IMR-90 (cell line): ENCODE measurements at places on chromosomes 6 and 20. TPM values are rescaled to one million over a fixed set of nuclear protein-coding genes. Genes with fewer than 3 reads are reported as not detected.

The C6orf132 gene
- total RNA-seq = 0.72 and 1.1 TPM in 2 replicates

The CNR1 gene
- not detected in 2 replicates for total RNA-seq

The NKAIN4 gene
- not detected in 2 replicates for total RNA-seq

The APOBEC2 gene
- total RNA-seq = not detected in 2 replicates

The UBE2V1 gene
- total RNA-seq = 20.1 and 41.4 TPM in 2 replicates

The PBOV1 gene
- total RNA-seq = not detected in 2 replicates

The EFCAB8 gene
- total RNA-seq = not detected in 2 replicates

The HLA-DPA1 gene
- not detected in 2 replicates for total RNA-seq

The THBD gene
- under 0.01 TPM in 1 of 2 replicates, not detected in the other for total RNA-seq

The CALHM6 gene
- total RNA-seq = 0.72 and 0.83 TPM in 2 replicates

The ATP9A gene
- total RNA-seq = 22.4 and 23.3 TPM in 2 replicates

The TBX18 gene
- 0.83 and 1.3 TPM in 2 replicates for total RNA-seq

The CST5 gene
- total RNA-seq = not detected in 2 replicates

The C6orf120 gene
- total RNA-seq = 26.7 and 44.2 TPM in 2 replicates

The BLTP3A gene
- 4.2 and 4.7 TPM in 2 replicates for total RNA-seq

The APOM gene
- total RNA-seq = 0.83 and 1.4 TPM in 2 replicates

The SLC17A1 gene
- total RNA-seq = not detected in 2 replicates

The RBPJL gene
- not detected in 2 replicates for total RNA-seq

The IMPG1 gene
- total RNA-seq = not detected in 2 replicates

The TREM2 gene
- not detected in 2 replicates for total RNA-seq

The OR2B6 gene
- not detected in 2 replicates for total RNA-seq

The CCDC170 gene
- total RNA-seq = 0.28 and 0.54 TPM in 2 replicates

The C6orf58 gene
- not detected in 2 replicates for total RNA-seq

The GTSF1L gene
- not detected in 2 replicates for total RNA-seq

The TRIM15 gene
- not detected in 2 replicates for total RNA-seq

The GNRH2 gene
- 0.18 and 0.28 TPM in 2 replicates for total RNA-seq

The LIME1 gene
- 0.28 and 0.36 TPM in 2 replicates for total RNA-seq

The HLA-DMB gene
- total RNA-seq = 0.18 and 0.28 TPM in 2 replicates

The CRIP3 gene
- not detected in 2 replicates for total RNA-seq

The TRAPPC3L gene
- total RNA-seq = under 0.01 TPM in 1 of 2 replicates, not detected in the other

The VWA7 gene
- under 0.01 and 0.28 TPM in 2 replicates for total RNA-seq

The ZNF831 gene
- total RNA-seq = not detected in 2 replicates

The SOX4 gene
- total RNA-seq = 4.7 and 6.4 TPM in 2 replicates

The ALDH8A1 gene
- under 0.01 TPM in 2 replicates for total RNA-seq

The BHLHE23 gene
- total RNA-seq = not detected in 2 replicates

The LIN28B gene
- not detected in 2 replicates for total RNA-seq

The C20orf202 gene
- not detected in 2 replicates for total RNA-seq

The SCUBE3 gene
- total RNA-seq = 19.9 and 21.1 TPM in 2 replicates

The CTAGE9 gene
- total RNA-seq = not detected in 2 replicates

The MYLK4 gene
- total RNA-seq = under 0.01 TPM in 2 replicates

The TMEM170B gene
- 0.18 and 0.28 TPM in 2 replicates for total RNA-seq

The IRAK1BP1 gene
- 1.9 and 2.2 TPM in 2 replicates for total RNA-seq

The GGTLC1 gene
- not detected in 2 replicates for total RNA-seq

The PRPH2 gene
- total RNA-seq = 0.83 and 1.1 TPM in 2 replicates

The POLR3F gene
- total RNA-seq = 5.7 and 10.0 TPM in 2 replicates

The SLC17A9 gene
- total RNA-seq = 1.4 and 2.2 TPM in 2 replicates

The RIMS1 gene
- total RNA-seq = 3.3 and 3.8 TPM in 2 replicates

The PTK7 gene
- total RNA-seq = 44.4 and 47.1 TPM in 2 replicates

The ERVFRD-1 gene
- not detected in 2 replicates for total RNA-seq

The SLC52A3 gene
- not detected in 2 replicates for total RNA-seq

The EPHA7 gene
- not detected in 2 replicates for total RNA-seq

The DEFB119 gene
- total RNA-seq = not detected in 2 replicates

The ADAM33 gene
- under 0.01 and 0.18 TPM in 2 replicates for total RNA-seq

The GINS1 gene
- 6.6 and 12.2 TPM in 2 replicates for total RNA-seq

The TNF gene
- total RNA-seq = not detected in 2 replicates

The GNAS-AS1 gene
- total RNA-seq = 0.54 and 0.83 TPM in 2 replicates

The NKAPL gene
- total RNA-seq = 0.54 and 0.83 TPM in 2 replicates

The CHRNA4 gene
- not detected in 2 replicates for total RNA-seq

The OTOR gene
- total RNA-seq = not detected in 2 replicates

The BPI gene
- total RNA-seq = not detected in 2 replicates
